Jurkat, Clone E6-1 (cell line): ENCODE measurements at places on chromosomes 2 and 18.

GRCh38 chr2:178163395-178163794 lies 30.9 kb upstream of the OSBPL6 start:
- no peak for DNase-seq

GRCh38 chr2:182650704-182651103 lies 65.4 kb upstream of the DNAJC10 start:
- peak; percentile 24 for DNase-seq

GRCh38 chr2:66438891-66439811 lies 4.2 kb downstream of the MEIS1 start:
- no peak for DNase-seq

GRCh38 chr2:216849987-216850386 lies 9.9 kb downstream of the TNP1 start:
- DNase-seq: no peak

DNA sequence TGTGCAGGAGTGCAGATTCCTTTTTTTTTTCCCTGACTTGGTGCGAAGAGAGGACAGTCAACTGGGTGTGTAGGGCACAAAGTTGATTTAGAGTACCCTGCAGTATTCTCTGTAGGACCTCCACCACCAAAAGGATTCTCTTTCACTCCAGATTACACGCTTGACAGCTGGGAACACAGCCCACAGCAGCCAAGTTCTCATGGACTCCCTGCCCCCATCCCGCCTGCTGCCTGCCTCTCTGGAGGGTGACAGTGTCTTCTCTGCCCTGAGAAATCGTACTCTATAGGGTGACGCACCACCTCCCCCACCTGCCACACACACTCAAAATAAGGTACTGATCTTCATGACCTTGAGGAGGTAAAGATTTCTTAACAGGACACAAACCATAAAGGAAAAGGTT lies 26.6 kb upstream of the IHH start:
- no peak for DNase-seq

- DNase-seq: no peak
Measured at GRCh38 chr2:168635065-168635577, 167.3 kb upstream of the NOSTRIN start.

GRCh38 chr2:46845542-46846486 lies 69.8 kb downstream of the MCFD2 start:
- no peak for DNase-seq

DNA sequence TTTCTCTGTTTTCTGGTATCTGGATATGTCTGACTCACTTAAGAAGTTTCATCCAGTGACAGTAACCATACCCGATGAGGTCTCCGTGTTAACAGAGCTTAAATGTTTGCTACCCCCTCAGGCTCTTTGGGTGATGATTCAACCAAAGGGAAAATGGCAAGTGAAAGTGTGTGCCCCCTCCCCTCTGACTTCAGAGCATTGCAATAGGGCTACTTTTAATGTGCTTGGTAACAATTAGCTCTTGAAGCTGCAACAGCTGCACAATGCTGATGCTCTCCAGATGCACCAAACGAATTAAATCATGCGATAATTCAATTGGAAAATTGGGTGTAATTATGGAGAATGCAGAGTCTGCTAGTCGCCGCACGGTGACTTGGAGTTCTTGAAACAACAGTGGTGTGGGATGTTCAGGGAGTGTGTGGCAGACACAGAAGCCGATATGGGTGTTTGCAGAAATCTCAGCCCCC lies 270.7 kb downstream of the ALK start:
- no peak for DNase-seq

DNA sequence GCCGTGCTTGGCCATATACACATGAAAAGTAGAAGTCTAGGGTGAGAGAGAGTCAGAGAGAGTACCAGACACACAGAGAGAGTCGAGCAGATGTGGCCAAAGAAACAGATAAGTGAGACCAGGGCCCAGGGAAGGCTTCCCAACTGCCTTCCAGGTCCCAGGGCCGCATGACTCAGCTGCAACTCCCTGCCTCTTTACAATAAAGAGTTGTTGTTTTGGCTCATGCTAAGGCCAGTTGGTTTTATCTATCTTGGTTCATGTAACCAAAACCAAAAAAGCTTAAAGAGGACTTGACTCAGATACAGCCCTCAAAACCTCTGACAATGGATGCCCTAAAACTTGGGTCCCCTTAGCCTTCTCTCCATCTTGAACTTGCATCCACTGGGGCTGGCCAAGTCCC lies 36.9 kb downstream of the REEP1 start:
- DNase-seq: no peak

DNA sequence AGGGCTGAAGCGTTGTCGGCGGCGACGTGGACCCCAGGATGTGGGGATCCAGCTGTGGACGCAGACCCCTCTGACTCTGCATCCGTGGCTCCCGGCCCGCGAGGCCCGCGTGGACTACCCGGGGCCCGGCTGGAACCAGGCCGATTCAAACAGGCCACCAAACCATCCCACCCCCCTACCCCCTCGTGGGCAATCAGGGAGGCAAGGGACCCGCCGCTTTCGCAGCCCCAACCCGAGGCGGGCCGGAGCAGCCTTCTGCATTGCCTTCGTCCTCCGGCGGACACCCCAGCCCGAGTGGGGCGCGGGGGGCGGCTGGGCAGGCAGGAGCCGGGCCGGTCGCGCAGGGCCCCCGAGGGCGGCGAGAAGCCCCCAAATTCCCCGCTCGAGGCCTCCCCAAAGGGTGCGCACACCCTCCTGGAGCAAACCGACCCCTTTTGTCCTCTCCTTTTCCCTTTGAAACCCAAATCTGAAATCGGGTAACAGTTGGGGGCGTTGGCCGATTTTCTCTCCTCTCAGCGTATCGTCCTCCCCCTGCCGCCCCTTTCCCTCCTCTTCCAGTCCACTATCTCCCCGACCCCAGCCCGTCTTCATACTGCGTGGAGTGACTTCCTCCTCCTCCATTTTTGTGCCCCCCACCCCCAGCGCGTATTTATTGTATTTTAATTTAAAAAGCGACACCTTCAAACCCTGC lies 7.4 kb downstream of the SP9 start:
- no peak for DNase-seq

DNA sequence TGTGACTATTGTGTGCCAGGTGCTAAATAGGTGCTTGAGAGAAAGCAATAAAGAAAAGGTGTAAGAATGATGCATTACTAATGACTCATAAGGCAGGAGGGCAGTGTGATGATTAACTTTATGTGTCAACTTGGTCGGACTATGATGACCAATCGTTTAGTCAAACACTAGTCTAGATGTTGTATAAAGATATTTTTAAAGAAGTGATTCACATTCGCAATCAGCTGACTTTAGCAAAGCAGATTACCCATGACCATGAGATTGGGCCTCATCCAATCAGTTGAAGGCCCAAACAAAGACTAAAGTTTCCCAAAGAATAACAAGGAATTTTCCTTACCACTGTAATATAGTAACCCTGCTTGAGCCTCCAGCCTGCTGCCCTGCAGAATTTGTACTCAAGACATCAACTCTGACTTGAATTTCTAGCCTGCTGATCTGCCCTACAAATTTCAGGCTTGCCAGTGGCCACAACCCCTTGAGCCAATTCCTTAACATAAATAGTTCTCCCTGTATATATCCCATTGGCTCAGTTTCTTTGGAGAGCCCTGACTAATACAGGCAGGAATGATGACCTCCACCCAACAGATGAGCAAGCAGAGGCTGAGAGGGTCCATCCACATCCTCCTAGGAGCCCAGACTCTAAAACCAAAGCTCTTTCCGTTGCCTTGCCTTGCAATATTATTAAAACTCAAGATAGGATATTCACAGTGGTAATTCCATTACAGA lies 132.6 kb downstream of the ACTR3 start:
- no peak for DNase-seq

DNA sequence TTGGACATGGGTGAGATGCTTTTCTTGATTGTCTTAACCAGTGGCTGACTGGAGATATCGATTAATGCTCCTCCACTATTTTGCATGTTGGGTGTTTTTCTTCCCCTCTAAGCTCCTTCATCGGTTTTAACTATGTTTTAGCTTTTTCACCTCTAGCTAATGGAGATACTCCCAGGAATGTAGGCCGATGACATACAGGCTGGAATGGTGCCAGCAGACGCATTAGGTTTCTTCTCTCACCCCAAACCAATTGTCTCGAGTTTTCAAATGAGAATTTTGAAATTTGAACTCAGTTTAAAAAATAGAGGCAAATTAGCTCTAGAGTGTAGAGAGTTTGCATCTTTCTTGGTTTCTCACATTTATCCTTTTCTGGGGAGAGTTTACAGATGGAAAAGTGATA lies 247.6 kb downstream of the RPRM start:
- no peak for DNase-seq

DNA sequence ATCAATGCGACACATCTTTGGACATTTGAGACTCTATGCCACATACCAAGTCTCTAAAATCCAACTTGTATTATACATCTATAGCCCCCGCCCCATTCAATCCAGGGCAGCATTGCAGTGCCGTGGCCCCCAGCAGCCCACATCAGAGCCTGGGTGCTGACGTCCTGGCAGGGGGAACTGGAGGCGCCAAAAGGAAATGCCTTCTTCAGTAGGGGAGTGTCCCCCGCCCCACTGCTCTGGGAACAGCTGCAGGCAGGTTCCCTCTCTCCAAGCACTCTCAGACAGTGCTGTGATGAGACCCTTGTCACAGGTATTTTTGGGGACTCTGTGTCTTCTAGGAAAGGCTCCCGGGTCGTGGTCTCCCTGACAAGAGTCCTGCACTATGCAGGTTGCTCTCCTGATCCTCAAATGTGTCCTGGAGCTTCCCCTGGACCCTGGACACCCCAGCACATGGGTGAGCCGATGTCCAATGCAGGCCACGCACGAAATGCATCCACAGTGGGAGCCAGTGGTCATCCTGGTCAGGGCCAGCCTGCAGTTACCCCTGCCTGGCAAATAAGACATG lies 188.7 kb downstream of the RTP5 start:
- no peak for DNase-seq

DNA sequence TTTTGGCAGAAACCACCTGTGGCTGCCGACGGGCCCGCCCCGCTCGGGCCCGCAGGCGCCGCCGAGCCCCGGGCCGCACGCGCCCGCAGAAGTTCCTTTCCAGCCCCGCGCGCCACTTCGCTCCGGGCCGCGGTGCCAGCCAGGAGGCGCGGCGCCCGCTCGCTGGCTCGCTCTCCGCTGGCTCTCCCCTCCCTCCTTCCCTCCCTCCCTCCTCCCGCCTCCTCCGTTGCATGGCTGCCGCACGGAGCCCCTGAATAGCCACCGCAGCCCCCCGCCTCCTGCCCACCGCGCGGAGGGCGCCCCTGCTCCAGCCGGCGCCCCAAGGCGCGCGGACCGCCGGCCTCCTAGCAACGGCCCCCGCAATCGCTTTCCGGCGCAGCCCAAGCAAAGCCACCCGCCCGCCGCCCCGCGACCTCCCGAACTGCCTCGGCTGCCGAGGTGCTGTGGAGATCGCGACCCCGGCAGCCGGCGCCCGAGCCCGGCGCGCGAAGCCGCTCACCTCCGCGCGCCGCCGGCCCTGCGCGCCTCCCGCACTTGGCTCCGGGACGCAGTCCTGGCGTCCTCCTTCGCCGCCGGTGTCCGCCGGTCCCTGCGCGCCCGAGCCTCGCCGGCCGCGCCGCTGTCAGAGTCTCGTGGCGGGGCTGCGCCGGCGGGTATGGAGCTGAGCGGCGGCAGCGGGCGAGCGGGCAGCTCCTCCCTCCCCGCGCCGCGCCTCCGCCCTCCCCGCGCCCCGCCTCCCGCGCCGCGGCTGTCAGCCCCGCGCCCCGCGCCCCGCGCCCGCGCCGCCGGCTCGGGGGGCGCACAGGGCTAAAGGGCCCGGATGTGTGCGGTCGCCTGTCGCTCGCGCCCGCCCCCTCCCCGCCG lies at the start of gene ZBTB7C:
Gene ZBTB7C, minus strand, starts transcription at position 657 of the 864 bp plus-strand sequence.
- no peak for DNase-seq

GRCh38 chr18:3693410-3693809 lies 243.4 kb downstream of the TGIF1 start:
- DNase-seq: no peak

- DNase-seq: no peak
Measured at GRCh38 chr2:12819721-12820120, 103.0 kb downstream of the TRIB2 start.

GRCh38 chr2:189580658-189581353 lies at the start of gene SLC40A1:
Gene SLC40A1, minus strand, starts transcription at chr2:189580786. Its CDS starts 326 bp downstream, at chr2:189580460.
- DNase-seq: peak; percentile 58

DNA sequence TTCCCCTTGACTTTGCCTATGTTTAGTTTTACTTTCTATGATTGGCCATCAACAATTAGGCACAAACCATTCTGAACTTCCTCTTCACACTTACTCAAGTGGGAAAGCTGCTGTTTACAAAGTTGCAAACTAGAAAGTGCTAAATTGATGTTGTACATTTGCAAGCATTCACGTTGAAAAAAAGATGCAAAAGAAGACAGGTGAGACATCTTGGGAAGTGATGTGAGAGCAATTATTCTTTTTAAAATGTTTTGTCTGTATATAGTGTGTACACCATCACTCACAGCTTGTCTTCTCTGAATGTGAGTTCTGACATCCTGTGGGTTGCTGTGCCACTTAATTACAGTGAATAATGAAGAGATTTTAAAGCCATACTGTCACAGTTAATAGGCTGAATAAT lies 874.1 kb upstream of the LRATD1 start:
- no peak for DNase-seq

- DNase-seq: no peak
Measured at GRCh38 chr2:219967247-219968245, 340.1 kb downstream of the SLC4A3 start.

- no peak for DNase-seq
Measured at GRCh38 chr18:28149810-28150420, 27.0 kb downstream of the CDH2 start.

GRCh38 chr2:112474844-112475486 lies 7.0 kb upstream of the TTL start:
- DNase-seq: no peak

DNA sequence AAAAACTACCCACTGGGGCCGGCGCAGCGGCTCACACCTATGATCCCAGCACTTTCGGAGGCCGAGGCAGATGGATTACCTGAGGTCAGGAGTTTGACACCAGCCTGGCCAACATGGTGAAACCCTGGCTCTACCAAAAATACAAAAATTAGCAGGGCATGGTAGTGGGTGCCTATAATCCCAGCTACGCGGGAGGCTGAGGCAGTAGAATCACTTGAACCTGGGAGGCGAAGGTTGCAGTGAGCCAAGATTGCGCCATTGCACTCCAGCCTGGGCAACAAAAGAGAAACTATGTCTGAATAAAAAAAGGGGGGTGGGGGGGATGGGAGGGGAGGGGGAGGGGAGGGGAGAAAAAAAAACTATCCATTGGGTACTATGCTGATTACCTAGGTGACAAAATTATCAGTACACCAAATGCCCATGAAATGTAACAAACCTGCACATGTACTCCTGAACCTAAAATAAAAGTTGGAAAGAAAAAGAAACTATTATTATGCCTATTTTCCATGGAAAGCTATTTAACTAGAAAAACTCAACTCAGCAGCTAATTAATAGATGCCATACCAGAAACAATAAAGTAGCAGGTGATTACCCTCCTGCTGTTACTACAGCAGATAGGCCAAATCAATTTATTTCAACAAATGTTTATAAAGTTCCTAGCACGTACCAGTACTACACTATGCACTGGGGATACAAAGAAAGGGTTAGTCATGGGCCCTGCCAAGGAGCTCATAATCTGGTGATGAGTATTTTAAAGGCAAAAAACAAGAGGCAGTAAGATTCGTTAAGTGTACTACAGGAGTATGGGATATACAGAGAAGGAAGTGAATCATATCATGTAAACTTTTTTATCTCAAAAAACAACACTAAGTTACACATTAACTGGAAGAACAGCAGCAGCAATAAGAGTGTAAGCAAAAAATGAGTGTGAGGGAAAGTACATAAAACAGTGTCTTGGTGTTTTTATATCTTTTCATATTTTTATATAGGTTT lies 112.8 kb upstream of the SLC39A10 start:
- no peak for DNase-seq
